ENCODE measurements at places on chromosomes 11 and 22.

DNA sequence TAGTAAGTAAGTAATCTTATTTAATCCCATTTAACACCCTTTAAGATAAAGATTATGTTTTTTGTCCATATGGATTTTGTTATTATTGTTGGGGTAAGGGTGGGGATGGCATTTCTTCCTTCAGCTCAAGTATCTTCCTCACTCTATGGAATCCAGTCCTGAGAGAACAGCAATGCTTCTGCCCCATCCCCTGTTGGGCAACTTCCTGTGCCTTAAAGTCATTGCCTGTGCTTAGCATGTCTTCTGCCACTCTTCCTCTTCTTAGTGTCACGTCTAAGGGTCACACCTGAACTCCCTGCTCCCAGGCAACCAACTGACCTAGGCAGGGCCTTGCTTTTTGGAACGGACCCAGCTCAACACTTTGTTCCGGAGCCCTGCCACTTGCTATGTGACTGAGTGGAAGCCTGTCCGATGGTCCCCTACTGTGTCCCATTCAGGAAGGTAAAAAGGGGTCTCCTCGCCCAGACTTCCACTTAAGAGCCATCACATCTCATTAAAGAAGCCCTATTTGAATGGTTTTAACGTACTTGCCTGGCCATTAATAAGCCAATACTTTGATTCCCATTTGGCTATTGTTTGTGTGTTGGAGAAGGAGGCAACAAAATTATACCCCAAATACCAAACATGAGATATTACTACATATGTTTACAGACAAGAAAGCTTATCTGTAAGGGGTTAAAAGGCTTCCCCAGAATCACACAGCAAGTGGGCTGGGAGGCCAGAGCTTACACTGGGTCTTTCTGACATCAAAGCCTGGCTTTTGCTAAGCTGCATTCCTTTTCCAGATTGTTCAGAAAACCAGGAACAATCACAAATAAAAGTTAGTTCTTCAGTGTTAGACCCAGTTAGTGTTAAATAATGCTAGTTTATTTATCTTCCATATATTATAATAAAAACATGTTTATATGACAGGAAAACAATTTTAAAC lies 59.2 kb downstream of the RAB38 start:
- no peak for DNase-seq

DNA sequence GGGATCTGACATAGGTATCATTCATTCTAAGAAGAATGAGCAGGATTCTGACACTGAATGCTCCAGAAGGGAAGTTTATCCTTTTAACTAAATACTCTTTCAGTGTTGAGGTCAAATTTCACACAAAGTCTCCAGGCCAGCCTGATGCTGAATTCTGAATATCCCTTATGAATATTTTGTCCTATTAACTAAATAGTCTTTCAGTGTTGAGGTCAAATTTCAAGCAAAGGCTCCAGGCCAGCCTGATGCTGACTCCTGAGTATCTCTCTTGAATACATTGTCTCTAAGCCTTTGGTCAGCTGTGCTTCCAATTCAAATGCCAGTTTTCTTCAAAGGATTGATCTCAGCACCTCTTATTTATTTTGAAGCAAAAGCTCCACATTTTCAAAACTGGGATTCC lies 676.8 kb downstream of the NTM start:
- no peak for DNase-seq

DNA sequence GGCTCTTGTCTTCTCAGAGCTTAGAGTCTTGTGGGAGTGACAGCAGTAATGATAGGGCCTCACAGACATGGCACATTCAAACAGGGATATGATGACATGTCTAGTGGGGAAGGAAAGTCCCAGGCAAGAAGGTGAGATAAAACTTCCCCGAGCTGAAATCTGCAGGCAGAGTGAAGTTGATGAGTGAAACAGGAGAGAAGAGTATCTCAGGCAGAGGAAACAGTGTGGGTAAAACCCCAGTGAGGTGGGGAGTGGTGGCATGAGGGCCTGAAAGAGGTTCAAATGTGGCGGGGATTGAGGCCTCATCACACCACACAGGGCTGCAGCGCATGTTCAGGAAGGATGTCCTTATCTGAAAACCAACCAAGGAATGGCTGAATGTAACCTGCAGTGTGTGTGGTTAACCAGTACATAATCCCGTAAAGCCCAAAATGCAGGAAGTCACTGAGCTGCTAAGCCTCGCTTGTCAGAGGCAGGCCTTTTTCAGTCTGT lies 153.8 kb upstream of the E2F8 start:
- DNase-seq = no peak

GRCh38 chr11:84830372-84830771 lies 796.8 kb downstream of the DLG2 start:
- no peak for DNase-seq

- DNase-seq = no peak
These were observed 846 bp downstream of the RNF26 start for GRCh38 chr11:119335091-119335654.

GRCh38 chr22:29747832-29748231 lies 19.0 kb downstream of the ZMAT5 start:
- DNase-seq = no peak

- DNase-seq = no peak
These were observed 277.4 kb downstream of the FAM76B start for GRCh38 chr11:95512177-95512576.

DNA sequence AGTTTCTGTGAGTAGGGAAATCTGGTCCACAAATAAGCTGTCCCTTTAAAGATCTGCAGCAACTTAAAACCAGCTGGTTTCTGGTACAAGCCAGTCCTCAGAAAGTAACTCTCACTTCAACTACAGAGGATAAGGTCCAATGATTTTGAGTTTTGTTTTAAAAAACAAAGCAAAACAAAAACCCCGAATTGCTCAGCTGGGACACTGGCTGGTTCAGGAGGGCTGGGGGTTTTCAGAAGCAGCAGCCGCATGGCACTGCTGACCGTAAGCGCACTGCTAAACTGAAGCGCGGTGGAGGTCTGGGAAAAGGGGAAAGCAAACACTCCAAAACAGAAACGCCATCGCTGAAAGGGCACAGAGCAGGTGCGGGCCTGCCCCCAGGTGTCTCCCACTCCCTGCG lies 59.7 kb downstream of the MICAL3 start:
- DNase-seq = no peak

GRCh38 chr11:124762105-124762623 lies at the start of gene ESAM:
Gene ESAM, minus strand, starts transcription at chr11:124762290. Its CDS starts 136 bp downstream, at chr11:124762154.
- no peak for DNase-seq

- DNase-seq = no peak
These were observed 4.5 kb downstream of the CD44 start for GRCh38 chr11:35143297-35144135.

- DNase-seq = no peak
These were observed 580.5 kb downstream of the INSC start for GRCh38 chr11:15695096-15695721.

DNA sequence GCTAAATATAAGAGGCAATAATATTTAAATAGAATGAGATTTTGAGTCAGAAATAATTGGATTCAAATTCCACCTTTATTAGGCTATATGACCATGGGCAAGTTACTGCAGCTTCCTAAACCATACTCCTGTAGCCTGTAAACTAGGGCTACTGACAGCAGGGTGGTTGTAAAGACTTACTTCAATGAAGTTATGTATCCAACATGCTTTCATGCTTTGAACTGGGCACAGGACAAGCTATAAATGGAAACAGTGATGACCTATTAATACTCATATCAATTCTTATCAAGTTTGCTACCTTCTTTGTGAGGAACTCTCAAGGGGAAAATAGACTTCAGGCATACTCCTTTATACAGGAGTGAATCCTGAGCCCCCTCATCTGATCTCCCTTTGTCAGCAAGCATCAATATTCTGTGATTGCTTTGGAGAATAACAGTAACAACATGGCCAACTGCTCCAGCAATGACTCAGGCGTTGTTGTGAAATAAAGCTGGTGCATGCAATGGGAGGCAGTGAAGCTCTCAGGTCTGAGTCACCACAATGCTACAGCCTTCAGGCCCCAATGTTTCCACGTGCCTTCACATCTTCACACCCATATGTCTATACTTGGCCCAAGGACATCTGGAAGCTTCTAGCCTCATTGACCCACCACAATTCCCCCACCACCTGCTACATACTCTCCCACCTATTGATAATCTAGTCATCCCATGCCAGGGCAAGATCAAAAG lies 102.5 kb downstream of the KCNA4 start:
- no peak for DNase-seq

- DNase-seq = no peak
These were observed 15.6 kb upstream of the VWCE start for GRCh38 chr11:61310749-61311148.

DNA sequence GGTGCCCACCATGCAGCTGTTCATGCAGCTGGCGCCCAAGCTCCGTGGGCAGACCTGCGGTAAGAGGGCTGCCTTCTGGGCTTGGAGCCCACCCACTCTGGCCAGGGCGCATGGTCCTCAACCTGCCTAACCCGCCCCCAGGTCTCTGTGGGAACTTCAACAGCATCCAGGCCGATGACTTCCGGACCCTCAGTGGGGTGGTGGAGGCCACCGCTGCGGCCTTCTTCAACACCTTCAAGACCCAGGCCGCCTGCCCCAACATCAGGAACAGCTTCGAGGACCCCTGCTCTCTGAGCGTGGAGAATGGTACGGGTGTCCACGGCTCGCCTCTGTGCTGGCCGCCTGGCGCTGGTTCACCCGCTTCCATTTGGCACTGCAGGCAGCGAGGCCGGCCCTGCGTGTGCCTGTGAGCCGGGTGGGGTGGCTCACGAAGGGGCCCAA lies 11.0 kb downstream of the MUC5AC start:
- no peak for DNase-seq

- DNase-seq = no peak
These were observed 528 bp downstream of the WEE1 start for GRCh38 chr11:9573775-9574621.

Measured in hypothalamus (tissue), 51 donors.